Fibroblast of villous mesenchyme (primary cell): ENCODE measurements at places on chromosomes 4 and X. TPM values are rescaled to one million over a fixed set of nuclear protein-coding genes. Genes with fewer than 3 reads are reported as not detected.

The APEX2 gene
- 6.1 and 7.8 TPM in 2 replicates for total RNA-seq

DNA sequence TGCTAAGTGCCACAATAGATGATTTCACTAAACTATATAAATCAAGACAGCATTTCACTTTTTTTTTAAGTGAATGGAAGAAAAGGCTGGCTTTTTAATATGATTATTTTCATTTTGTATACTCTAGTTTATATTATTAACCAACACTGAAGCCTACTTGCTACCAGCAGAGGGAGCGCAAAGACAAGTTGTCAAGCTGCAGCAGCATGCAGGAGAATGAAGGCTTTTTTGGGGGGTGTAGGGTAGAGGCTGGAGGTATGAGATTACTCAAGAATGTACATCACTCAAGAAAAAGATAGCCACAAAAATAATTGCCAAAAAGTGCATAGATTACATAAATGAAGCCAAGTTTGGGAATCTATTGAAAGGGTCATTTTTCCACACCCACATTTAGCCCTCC, 519.5 kb downstream of the FGF13 start:
- DNase-seq = no peak

GRCh38 chrX:30005813-30006212, 209.6 kb upstream of the MAGEB2 start:
- DNase-seq = no peak

The HSPA4L gene
- total RNA-seq = 2.3 and 6.5 TPM in 2 replicates

DNA sequence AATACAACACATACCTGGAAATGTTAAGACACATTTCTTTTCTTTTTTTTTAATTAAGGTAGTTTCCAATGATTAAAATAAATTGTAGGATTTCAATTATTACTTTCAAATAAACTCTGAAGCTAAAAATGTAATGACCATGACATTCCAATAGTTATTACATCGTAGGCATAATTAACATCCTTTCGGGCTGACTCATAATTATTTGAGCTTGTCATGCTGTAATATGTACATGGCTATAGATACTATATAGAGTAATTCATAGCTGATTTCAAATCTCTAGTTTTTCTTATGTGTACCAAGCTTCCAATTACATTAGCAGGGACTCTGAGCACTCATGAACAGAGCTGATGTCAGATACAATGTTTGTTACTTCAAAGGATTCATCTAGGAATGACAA, 125.7 kb upstream of the GABRG1 start:
- no peak for DNase-seq
